Naive thymus-derived CD8-positive, alpha-beta T cell (primary cell): ENCODE measurements at places on chromosomes 12 and 14.

DNA sequence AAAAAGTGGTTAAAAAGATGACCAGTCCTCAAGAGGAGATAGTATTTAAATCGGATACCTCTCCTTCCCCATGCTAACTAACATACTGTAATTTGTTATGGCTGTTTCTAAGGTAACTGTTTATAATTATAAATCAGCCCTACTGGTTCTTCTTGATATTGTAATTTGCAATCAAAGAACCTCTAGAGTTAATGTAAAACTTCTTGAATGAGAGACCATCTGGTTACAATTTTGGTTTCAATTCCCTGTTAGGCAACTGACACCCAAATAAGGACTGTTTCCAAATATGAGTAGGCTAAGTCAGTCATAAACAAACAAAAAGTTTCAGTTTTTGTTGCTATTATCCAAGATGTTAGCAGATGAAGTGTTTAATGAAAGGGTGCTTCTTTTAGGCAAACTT, 120.2 kb upstream of the DNM1L start:
- no peak for DNase-seq

DNA sequence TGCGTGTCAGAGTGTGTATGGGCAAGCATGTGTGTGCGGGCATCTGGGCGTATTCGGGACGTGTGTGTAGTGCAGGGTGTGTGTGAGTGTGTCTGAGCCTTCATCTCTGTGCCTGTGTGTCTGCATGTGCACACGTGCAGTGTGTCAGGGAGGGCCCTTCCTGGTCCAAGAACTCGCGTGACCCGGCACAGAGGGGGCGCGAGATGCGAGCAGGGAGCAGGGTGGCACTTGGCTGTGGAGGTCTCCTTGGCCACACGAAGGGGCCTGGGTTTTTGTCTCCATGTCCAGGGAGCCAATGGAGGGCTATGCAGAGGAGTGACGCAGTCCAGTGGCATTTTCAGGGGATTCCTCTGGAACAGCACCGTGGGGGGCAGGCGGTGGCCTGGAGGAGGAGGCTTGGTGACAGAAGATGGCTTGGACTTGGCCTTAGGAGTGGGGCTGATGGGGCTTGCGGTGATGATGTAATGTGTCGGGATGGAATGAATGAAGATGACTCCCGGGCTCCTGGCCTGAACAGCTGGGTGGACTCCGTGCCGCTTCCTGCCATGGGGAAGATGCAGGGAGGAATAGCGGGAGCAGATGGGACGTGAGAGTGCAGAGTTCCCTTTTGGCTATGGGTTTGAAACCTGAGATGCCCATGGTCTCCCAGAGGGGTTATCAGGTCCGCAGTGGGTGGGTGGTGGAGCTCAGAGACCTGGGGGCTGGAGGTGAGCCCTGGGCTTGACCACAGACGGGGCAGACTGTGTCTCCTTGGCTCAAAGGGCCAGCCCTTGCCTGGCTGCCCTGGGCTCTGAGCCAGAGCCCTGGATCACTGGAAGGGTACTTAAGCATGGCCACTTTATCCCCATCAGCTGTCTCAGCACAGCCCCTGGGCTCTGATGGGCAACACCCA, 208.3 kb downstream of the PHETA1 start:
- DNase-seq = no peak

- DNase-seq = no peak
These were observed 211.7 kb downstream of the DPF3 start for GRCh38 chr14:72682188-72682587.

GRCh38 chr14:49017447-49017846, 568.7 kb downstream of the RPS29 start:
- DNase-seq = no peak

GRCh38 chr14:33454022-33454595, 496.8 kb downstream of the EGLN3 start:
- no peak for DNase-seq

- DNase-seq = no peak
These were observed 1.3 kb downstream of the CLSTN3 start for GRCh38 chr12:7131502-7131866.

DNA sequence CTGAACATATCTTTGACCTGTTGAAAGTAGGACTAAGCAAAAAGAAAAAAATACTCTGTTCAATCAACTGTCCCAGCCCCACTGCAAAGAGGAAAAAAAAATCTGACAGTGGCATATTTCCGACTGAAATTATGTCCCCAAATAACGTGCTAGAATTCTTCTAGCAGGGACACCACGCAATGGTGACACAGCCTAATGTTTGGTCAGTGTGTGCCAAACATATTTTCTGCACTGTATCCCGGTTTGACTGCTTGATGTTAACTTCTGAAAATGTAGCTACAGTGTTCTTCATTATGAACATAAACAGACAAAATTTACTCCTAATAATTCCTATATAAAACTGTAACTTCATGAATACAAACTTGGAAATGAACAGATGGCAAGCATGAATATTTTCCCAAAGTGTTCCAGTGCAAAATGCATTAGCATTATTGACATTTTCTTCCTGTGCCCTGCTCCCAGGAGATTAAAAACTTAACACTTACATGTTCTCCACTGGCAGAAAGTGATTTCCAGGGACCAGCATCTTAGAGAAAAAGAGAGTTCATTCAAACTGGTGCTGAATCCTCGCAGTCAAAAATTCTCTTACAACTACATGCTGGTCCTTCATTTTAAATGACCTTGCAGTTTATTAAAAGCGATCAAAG, 72.4 kb upstream of the SYT1 start:
- DNase-seq = no peak

DNA sequence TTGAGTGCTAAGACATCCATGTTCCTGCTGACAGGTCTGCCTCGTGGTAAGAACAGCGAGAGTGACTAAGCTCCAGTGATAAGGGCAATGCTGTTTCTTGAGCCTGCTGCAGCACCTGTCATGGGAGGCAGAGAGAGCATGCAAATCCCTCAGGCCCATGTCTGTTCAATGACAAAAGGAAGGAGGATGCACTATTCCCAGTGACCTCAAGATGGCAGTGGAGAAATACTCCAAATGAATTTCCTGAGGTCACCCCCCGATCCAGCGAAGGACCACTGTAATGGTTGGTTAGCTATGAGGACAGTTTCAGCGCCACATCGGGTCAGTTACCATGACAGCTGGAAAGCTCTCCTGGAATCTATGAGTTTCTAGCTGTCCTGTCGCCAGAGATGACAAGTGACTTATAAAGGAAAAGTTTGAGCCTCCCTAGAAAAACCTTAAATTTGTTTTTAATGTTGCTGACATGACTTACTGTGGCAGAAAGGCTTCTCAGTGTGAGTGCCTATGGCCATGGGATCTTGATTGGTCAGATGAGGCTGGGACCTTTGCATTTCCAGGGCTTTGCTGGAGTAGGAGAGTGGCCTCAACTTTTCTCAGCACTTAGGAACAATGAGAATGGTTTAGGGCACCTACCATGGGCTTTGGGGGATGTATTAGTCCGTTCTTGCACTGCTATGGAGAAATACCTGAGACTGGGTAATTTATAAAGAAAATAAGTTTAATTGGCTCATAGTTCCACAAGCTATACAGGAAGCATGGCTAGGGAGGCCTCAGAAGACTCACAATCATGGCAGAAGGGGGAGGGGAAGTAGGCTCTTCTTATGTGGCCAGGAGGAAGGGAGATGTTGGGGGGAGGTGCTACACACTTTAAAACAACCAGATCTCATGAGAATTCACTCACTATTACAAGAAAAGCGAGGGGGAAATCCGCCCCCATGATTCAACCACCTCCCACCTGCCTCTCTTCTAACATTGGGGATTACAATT, 88.0 kb upstream of the TMEM260 start:
- DNase-seq = no peak

- no peak for DNase-seq
These were observed 136.8 kb downstream of the CALM1 start for GRCh38 chr14:90533591-90534021.

DNA sequence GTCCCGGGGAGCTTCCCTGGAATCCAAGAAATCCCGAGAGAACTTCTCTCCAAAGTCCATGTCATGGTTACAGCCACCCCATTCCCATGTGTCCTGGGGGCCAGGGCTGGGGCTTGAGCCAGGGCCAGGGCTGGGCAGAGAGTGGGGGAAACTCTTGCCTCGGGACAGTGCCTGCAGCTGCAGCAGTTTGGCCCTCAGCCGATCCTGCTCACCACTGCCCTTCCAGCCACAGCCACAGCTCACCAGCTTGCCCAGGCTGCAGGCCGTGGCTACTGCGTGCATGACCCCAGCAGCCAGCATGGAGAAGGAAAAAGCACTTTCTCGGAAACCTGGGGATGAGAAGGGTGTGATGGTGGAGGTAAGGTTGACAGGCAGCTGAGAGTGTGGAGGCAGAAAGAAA, 3.5 kb downstream of the WNT10B start:
- no peak for DNase-seq

- no peak for DNase-seq
These were observed 15.1 kb downstream of the LRTM2 start for GRCh38 chr12:1835211-1836131.

- no peak for DNase-seq
These were observed 193.0 kb downstream of the MON2 start for GRCh38 chr12:62659453-62660295.

DNA sequence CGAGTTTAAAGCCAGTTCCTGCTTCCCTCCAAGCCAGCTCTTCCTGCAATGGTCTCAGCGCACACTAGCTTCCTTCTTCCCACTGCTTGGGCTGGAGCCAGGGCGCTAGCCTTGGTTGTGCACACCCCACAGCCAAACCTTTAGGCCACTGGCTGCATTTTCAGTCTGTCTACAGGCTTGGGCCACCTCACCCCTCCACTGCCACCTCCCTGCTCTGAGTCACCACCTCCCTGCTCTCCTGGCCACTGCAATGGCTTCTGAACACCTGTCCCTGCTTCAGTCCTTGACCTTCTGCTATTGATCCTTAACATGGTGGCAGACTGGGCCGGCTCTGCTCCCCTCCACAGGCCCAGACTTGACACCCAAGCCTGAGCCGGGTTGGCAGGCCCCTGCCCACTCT, 151.1 kb downstream of the RBM19 start:
- DNase-seq = no peak

GRCh38 chr14:97975216-97975615, 1178.0 kb downstream of the VRK1 start:
- no peak for DNase-seq

DNA sequence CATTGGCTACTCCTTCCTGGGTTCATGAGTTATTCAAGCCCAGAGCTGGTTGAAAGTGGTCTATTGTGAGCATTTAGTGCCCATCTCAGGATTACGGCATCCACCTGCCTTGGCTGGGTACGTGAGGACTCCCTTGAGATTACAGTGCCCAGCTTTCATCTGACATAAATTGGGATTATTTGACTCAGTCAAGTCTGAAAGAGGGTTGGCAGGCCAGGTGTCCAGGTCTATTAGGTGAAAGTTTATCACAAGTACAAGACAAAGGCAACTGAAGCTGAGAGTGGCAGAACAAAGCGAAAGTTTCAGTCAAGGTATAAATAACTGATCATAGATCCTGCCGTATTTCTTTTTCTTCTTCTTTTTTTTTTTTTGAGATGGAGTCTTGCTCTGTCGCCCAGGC, 84.6 kb upstream of the ATF7IP start:
- no peak for DNase-seq

DNA sequence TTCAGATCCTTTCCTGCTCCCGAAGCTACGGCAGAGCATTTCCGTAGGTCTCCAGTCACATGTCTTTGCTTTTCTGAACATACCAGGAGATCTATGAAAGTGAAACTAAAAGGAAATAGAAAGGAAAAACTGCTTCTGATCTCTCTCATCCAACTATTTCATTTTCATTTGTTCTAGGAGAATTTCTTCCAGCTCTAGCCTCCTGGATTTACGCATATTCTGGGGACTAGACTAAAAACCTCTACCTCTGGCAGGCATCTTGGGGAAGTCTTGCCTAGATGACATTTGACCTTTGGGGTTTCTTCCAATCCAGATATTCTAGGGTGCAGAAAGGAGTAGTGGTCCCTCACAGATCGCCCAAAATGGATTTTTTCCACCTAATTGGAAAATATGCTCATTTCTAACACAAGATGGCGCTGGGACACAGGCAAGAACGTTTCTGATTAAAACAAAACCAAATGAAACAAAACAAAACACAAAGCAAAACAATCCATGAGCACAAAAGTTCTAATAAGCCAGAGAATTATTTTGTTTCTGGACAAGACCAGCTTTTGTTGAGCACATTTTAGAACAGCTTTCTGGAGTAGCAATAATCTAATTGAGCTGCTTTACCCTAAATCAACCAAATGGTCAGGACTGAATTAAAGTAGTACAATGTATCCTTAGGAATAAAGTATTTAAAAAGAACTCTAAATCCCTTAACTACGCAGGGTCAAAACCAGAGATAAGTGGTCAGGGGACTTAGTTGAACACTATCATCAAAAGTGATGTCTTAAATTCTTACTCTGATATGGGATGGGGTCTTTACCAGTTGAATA, 12.3 kb upstream of the PARP11 start:
- peak; percentile 76 for DNase-seq

DNA sequence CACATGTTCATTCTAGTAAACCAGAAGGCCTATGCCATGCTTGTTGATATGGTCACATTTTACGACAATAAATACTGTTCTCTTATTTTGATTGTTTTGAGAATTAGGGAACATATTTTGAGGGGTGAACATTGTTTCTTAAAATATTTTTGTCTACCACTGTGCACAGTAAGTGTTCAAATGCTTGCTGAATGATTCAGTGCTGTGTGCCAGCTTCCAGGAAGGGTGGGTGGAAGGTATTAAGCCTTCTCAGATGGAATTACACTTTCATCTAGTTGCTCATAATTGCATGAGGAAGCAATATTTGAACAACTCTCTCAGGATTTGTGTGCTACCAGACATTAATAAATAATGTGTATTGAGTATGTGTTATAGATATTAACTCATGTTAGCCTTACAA, 15.5 kb upstream of the TMX1 start:
- DNase-seq = no peak

DNA sequence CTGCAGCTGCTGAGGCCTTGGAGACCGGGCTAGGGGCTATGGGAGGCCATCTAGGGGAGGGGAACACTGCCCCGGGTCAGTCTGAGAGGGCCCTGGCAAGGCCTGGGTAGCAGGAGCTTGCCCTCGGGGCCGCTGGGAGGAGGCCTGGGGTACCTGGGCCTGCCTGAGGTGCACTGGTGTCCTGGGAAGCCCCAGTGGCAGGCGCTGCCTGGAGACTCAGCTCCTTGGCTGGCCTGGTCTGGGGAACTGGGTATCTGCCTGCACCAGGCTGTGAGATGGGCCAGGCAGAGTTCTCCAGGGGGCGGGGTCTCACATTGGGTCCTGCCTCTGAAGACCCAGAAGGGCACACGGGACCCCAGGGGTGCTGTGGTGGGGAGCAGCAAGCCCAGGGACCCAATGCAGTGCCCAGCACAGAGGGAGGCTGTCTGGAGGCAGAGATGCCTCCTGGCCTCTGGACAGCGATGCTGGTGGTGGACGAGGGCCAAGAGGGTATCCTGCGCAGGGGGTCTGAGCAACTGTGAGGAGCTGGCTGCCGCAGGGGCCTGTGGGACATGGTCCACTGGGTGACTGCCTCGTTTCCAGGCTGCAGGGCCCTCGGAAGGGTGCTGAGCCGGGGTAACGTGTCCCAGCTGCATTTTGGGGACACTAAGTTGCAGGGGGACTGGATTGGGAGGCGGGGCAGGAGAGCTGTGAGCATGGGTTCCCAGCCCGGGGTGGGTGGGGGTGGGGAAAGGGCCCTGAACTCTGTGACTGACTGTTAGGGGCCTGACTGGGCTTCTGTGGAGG, 7.4 kb upstream of the MTA1 start:
- DNase-seq = no peak
